Mesothelial cell of epicardium (in vitro differentiated cells): ENCODE measurements at places on chromosomes 13 and 19.

- DNase-seq = no peak
These were observed at the start of gene RASGRP4 for GRCh38 chr19:38425810-38426466. Gene RASGRP4, minus strand, starts transcription at chr19:38426219. Its CDS starts 128 bp downstream, at chr19:38426091.

DNA sequence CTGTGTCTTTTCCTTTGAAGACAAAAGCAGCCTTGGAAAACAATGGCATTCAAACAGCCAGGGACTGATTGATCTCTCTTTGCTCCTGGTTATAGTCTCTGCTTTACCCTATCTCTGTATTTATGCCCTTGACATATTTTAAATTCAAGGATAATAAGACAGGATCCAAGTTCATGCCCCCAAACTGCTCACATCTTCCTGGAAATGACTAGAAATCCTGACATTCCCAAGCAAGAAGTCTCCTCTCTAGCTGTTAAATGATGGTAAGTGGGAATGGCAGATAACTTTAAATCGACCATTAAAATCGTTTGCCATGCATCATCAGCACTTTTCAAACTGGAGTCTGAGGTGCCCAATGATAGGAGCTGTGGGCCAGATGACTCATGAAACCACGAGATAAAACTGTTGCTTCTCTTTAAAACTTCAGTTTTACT is 435.6 kb downstream of the FOXO1 start:
- no peak for DNase-seq

- DNase-seq = peak; percentile 78
These were observed 6.4 kb downstream of the TLE5 start for GRCh38 chr19:3055741-3056416.

DNA sequence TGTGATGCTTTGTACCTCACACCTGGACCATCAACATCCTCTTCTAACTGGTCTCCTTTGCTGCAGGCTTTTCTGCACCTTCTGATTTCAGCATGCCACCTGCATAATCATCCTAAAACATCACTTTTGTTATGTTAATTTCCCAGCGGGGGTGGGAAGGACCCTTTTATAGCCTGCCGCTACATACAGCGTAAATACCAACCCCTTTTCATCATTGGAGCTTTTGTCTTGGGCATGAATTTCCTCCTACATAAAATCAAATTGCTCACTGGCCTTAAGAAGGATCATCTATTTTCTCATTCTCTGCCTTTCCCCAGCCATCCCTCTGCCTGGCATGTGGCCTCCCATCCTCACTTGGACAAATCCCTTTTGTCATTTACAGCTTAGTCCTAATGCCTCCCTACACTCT is 124.7 kb downstream of the RBM26 start:
- no peak for DNase-seq

DNA sequence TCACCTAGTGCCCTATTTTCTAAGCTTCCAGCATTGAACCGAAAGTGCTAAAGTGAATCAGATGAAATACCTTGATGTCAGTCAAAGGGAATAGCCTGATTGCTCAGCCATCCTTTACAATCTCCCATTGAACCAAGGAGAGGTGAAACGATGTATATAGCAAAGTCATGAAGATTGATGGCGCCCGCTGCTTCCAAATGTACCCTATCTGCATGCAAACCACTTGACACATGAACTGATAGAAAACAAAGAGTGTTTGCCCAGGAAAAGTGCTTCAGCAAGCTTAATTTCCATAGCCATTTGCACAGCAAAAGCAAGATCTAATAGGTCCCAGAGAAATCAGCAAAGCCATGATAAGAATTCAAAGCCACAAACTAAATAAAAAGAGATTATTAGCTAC is 624.9 kb upstream of the PCDH9 start:
- DNase-seq = no peak

- no peak for DNase-seq
These were observed 501.3 kb upstream of the ARGLU1 start for GRCh38 chr13:107069108-107069776.

GRCh38 chr13:46901721-46902120 is 4.9 kb upstream of the HTR2A start:
- no peak for DNase-seq

- DNase-seq = no peak
These were observed 3.7 kb downstream of the CALM3 start for GRCh38 chr19:46604781-46605355.
